ENCODE measurements at places on chromosomes 4 and X.

DNA sequence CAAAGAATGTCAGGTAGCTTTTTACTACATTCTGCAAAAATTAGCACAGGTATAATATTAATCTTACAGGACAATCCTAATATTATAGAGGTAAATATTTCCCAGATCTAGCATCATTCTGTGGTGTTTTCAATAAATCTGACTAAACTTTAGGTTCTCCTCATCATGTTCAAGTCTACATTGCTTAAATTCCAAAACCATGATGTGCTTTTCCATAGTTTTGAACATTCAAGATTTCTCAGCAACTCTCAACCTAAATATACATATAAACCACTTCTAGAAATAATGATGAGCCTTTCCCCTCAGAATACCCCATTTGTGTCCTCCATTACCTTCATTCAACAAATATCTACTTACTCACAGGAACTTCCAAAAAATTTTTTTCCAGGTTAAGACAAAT is 23.1 kb downstream of the EIF4E start:
- DNase-seq, result no peak

DNA sequence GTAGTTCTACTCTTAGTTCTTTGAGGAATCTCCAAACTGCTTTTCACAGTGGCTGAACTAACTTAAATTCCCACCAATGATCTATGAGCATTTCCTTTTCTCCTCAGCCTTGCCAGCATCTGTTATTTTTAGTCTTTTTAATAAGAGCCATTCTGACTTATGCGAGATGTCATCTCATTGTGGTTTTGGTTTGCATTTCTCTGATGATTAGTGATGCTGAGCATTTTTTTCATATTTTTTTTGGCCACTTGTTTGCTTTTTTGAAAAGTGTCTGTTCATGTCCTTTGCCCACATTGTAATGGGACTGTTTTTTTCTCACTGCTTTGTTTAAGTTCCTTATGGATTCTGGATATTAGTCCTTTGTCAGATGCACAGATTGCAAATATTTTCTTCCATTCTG is 21.5 kb upstream of the PHKA1 start:
- DNase-seq, result no peak

- peak; percentile 7 for DNase-seq
These were observed 25.7 kb upstream of the TRPC3 start for GRCh38 chr4:121977251-121978171.

- DNase-seq, result no peak
These were observed 1.9 kb downstream of the FAM114A1 start for GRCh38 chr4:38869511-38869910.

DNA sequence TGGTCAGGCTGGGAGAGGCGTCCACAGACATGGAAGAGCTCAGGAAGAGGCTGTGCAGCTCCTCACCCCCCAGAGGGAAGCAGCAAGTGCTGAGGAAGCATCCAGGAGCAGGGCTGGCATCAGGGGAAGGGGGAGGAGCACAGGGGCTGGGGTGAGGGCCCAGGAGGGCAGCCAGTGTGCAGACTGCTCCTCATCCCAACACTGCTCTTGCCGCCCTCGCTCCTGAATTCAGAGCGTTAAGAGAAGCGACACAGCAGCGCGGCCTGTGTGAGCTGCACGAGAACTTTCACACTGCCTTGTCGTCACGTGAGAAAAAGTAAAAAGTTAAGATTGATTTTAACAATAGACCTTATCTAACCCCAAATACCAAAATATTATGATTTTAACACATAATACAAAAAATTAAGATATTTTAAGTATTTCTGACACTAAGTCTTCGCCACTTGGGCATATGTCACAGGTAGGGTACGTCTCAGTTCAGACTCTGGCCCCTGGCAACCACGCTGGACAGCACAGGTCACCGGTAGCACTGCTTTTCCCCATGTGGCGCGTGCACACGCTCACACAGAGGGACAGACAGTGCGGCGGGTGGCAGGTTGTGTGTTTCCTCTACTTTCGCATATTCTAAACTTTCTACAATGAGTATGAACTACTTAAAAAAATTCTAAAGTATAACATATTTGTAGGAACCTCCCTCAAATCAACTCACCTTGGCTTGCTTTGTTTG is 19.7 kb downstream of the NOP14 start:
- DNase-seq, result no peak

DNA sequence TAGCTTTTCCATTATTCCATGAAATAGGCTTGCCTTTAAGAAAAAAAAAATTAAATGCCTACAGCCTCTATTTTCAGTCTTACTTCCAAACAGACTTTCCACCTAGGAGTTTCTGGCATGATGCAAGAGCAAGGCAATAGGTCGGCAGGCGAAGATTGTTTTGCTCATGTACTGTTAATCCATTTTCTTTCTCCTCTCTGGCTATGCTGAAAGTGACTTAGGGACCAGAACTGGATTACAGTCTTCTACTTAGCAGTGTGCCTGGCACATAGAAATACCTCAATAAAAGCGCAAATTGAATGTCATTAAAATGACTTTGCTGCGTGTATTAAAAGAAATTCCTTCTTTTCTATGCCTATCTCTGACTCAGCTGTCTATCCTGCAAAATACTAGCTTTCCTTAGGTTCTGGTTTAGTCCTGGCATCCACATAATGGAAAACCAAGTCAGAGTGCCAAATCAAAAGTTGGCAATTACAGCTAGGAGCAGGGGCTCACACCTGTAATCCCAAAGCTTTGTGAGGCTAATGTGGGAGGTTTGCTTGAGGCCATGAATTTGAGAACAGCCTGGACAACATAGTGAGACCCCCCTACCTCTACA is 51.9 kb downstream of the CC2D2A start:
- DNase-seq, result no peak

GRCh38 chr4:20248155-20248558 is 3.5 kb upstream of the SLIT2 start:
- peak; percentile 64 for DNase-seq

- DNase-seq, result no peak
These were observed 106.1 kb downstream of the EFNB1 start for GRCh38 chrX:68934922-68935321.

- no peak for DNase-seq
These were observed 51.7 kb upstream of the ATP8A1 start for GRCh38 chr4:42708625-42709024.

DNA sequence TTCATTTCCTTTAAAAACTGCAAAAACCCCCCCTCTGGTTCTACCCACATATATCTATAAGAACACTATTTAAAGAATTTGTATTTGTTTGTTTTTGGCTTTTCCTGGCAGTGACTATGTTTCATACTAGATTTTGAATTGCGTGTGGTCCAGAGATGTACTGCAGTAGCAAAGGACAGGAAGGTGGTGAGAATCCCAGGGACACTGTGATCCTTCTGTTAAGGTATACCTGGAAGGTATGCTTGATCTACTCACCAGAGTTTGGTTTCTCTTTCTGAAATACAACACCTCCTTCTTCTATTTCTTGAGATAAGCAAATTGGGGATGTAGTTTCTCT is 129.6 kb upstream of the RASGEF1B start:
- no peak for DNase-seq

- peak; percentile 21 for DNase-seq
These were observed 395.2 kb downstream of the MID1IP1 start for GRCh38 chrX:39196192-39197102.

Measured in suppressor macrophage treated with lipopolysaccharide for 4 hours (primary cell).